ENCODE measurements at places on chromosomes 16 and 17. TPM values are rescaled to one million over a fixed set of nuclear protein-coding genes. Genes with fewer than 3 reads are reported as not detected.

DNA sequence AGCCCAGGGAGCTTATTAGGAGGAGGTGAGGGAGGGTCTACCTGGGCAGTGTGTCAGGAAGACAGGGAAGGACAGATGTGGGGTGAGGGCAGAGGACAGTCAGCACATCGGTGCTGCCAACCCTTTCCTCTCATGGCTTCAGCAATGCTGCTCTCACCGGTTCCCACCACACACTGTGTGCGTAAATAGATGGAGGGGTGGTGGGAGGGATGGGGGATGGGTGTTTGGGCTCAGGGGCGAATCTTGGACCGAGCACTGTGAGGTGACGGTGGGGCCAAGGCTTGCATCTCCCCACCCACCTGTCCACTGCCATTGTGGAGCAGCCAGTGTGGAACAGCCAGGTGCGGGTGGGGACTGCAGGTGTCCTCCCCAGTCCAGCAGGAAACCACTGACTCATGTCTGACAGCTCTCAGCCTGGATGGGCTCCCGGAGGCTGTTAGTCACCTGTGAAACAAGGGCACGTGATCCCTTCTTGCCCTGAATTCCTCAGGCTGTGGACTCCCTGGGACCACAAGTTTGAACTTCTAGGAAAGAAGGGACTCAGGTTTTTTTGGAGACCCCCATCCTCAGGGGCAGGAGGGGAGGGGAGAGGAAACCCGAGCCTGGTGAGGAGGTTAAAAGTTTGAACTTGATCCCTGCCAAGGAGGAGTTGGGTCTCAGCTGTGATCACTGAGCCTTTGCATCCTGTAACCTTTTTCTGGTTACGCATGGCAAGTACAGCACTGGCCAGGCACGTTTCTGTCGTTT lies 42.7 kb upstream of the SMPD3 start:
- DNase-seq, result peak; percentile 11

GRCh38 chr17:51857052-51857597 lies 301.4 kb downstream of the CA10 start:
- no peak for DNase-seq

DNA sequence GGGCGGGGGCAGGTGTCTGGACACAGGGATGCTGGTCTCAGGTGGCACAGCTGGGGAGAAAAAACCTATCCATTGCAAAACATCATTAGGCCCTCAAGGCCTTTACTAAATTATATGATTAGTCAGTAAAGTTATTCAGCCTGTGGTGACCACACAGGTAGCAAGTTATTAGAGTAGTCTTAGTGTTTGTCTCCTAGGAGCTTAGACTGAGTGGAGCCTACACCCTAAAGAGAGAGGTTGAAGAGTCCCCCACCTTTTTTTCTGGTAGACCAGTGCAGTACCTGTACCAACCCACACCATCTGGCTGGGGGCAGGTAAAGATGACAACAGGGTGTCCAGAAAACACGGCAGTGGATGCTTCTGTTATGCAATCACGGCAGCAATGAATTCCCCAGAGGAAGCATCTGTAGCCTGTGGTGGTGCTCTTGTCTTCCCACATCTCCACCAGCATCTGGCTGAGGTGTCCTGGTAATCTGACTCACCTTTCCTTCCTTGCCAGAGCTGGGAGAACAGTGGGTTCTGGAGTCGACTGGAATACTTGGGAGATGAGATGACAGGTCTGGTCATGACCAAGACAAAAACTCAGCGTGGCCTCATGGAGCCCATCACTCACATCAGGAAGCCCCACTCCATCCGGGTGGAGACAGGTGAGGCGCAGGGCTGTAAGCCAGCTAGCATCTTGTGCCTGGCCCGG lies 11.0 kb downstream of the MYCBPAP start:
- no peak for DNase-seq

- no peak for DNase-seq
Measured at GRCh38 chr17:63290784-63291183, 155.3 kb downstream of the CYB561 start.

GRCh38 chr16:23505180-23505665 lies 5.1 kb downstream of the GGA2 start:
- DNase-seq, result no peak

- no peak for DNase-seq
Measured at GRCh38 chr17:31390426-31390747, 1.1 kb upstream of the RAB11FIP4 start.

- no peak for DNase-seq
Measured at GRCh38 chr17:16353317-16354174, at the start of gene CENPV. Gene CENPV (minus strand): TSS chr17:16353469. CDS start chr17:16353436, 33 bp downstream.

DNA sequence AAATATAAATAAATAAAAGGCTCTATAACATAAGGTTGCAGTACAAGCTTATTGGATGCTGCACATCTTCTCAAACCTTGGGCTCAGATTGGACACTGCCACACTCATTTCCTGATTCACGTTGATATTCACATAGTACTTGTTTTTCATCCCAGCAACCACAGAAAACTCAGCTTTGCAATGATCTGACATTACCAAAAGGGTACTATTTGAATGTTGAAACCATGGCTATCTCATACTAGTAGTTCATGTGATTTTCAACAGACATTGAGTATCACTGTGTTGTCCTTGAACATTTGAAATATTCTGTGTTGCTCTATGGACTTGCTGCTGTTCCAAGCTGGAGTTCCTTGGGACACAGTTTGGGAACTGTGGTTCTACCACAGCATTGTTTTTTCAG lies 14.0 kb upstream of the DDX52 start:
- no peak for DNase-seq

- no peak for DNase-seq
Measured at GRCh38 chr16:81673432-81673831, 105.7 kb upstream of the PLCG2 start.

DNA sequence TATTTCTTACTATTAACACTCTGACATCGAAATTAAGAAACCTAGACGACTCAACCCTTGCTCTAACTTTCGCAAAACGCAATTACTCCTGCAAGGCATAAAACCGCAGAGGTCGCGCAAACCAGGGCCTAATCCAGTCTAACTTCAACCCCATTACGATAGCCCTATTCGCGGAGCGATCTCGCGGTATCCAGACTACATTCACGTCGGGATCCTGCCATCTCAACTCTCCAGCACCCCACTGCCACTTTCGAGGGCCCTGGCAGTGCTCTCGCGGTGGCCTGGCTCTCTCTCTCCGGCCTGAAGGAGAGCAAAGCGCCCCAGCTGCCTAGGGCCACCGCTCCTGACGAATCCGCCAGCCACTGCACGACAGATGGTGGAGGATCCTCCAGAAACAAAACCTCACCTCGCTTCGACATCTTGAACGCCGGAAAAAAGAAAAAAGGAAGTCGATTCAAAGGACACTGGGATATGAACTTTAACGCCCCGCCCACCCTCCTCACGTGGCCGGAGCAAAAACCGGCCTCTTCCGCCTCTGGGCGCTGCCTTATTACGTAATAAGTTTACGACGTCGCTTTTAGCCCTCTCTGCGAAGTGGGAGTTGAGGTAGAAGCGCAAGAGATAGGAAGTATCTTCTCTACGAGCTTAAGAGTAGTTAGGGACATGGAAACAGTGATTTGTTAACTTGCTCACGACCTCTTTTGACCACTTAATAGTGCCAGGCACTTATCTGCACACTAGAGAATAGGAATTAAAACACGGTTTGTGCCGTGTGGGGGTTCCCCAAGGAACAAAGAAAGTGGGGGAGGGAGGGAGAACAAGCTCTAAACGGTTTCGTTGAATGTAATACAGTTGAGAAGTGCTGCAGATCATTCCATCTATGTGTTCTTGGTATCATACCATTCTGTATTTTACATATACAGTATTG lies at the start of gene RPL23:
RPL23 (minus strand) TSS at position 430 of the 928 bp plus-strand sequence; CDS start at position 419, 11 bp downstream.
- peak; percentile 96 for DNase-seq

- DNase-seq, result no peak
Measured at GRCh38 chr17:5531085-5531418, 44.7 kb downstream of the MIS12 start.

DNA sequence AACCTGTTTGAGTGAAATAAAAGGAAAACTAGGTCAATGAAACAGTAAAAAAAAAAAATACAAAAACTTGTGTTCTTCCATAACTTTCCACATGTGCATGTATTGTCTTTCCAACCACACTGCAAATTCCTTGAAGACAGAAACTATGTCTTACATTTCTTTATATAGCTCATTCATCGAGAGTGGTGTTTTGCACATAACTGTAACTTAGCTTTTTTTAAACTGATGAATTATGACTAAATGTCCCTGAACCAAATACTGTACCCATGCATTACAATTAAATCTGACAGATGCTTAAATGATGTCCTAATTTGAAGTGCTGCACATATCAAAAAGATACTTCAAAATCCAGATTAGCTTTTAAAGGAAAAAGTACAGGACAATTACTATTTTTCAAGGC lies 50.1 kb downstream of the BRIP1 start:
- DNase-seq, result peak; percentile 41

DNA sequence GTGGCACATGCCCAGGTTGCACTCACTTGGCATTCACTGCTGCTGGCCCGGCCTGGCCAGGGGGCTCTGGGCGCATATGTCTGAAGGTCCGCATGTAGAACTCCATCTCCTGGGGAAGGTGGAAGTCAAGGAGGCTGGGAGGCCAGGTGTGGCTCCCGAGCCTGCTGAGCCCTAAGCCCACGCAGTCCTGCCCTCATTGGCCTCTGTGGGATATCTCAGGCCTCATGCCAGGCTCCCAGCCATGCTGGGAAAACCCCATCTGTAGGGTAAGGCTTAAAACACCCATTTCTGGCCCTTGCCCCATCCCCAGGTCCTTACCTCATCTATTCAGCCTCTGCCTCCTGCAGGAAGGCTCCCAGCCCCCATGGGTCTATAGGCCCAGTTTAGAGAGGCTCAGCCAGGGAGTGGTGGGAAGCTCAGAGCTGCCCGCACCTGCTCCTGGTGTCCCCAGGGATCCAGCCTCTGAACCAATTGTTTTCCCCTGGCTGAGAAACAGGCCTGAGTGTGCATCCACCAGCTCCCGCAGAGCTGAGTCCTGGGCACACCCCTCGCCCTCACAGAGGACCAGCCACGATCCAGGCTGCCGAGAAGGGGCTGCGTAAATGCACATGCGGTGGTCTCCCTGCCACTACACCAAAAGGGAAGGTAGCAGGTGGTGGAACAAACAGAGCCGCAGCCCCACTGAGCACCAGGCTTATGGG lies 2.3 kb upstream of the TPPP3 start:
- DNase-seq, result peak; percentile 86

DNA sequence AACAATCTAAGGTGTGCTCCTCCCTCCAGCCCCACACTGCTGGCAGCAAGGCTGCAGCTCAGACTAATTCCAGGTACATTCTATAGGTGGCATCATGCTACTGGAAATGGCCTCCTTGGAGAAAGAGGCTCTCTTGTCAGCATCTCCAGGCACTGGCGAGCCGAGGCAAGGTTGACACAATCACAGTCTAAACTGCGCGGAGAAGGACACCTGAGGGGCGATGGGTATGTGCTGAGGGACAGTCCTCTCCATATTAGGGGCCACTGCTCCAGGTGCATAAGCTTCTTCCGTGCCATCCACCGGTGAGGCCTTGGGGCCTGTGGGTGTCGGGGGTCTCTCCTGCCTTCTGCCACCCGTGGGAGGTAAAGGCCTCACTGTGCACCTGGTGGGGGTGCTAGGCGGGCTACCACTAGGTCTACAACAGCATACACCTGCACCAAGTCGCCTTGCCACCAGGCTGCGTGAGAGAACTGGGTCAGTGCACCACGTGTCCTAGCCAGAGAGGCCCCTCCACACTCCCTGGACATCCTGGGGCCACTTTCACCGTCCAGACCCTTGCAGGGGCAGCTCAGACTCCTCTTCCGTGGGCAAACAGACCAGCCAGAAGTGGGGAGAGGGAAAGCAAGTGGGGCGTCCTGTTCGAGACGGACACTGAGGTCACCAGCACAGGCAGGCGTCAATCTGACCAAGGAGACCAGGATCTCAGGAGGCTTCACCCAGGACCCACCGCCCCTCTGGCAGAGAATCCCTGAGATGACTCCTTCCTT lies 12.1 kb upstream of the CBX8 start:
- no peak for DNase-seq

BAIAP3 gene
- total RNA-seq, result 0.51 TPM

CCL3 gene
- not detected for total RNA-seq

OTOP3 gene
- not detected for total RNA-seq

PYDC1 gene
- not detected for total RNA-seq

KRTAP4-5 gene
- not detected for total RNA-seq

TEKT1 gene
- not detected for total RNA-seq

IGFBP4 gene
- 47.5 TPM for total RNA-seq

RAB40B gene
- 17.9 TPM for total RNA-seq

TMEM132E gene
- not detected for total RNA-seq

NUDT7 gene
- total RNA-seq, result 1.3 TPM

NPB gene
- 0.86 TPM for total RNA-seq

TMEM98 gene
- 208 TPM for total RNA-seq

Measured in LHCN-M2 (cell line).